ENCODE measurements at places on chromosomes 6 and 20. TPM values are rescaled to one million over a fixed set of nuclear protein-coding genes. Genes with fewer than 3 reads are reported as not detected.

GRCh38 chr6:33049323-33050013 lies 24.0 kb downstream of the HLA-DPA1 start:
- DNase-seq: no peak

GRCh38 chr6:164099269-164099865 lies 684.8 kb downstream of the QKI start:
- DNase-seq: no peak

DNA sequence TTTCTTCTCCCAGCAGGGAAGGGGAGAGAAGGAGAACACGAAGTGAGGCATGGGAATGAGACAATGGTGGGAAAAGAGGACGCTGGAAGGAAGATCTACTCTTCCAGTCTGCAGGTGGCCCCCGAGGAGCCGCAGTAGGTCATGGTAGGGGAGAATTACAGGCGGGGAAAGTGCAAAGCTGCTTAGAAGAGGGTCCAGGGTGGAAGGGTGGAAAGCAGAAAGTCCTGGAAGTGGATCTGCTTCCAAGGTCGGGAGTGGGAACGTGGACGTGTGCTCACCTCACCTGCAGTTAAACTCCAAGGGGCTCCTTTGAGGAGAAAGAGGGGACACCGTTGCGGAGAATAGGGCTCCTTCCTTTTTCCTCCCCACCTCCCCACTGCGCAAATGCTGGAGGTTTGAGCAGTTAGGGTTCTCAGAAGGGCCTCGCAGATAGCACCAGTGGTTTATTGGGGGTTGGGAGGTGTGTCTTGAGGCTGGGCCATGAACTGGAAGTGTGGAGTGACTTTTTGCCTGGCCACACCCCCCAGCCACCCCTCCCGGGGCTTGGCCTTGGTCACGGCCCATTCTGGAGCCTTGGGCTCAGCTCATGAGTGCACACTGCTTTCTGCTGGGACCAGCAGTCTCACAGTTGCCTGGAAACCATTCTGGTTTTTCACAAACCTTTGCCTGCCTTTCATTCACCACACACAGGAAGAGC lies 100.4 kb upstream of the MLN start:
- DNase-seq: no peak

DNA sequence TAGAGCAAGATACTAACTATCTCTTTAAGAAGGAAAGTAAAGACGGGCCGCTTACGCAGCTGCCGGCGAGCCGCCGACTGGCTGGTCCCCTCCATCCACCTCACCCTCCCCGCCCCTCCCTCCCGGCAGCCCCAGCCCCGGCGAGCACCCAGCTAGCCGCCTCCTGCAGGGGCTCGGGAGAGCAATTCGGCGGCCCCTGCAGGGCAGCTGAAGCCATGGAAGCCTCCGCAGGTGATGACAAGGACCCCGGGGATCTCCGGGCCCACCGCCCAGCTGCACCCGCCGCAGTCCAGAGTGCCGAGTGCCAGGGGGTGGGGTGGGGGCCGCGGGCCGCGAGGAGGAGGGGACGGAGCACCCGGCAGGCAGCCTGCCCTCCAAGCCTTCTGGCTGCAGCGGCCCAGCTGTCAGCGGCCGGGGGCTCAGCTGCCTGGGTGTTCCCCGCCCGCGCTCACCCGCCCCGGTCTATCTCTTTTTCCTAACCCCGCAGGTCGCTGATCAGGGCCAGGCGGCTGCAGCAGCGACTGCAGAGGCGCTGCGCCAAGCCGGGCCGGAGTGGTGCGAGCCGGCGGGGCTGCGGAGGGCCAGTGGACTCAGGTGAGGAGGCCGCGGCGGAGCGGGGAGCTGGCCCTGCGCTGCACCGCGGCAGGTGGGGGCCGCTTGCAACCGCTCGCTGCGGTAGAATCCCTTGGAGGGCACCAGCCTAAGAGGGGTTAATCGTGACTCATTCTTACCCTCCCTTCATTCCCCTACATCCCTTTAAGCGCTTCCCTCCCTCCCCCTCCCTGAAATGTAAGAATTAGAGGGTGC lies at the start of gene SNPH:
SNPH (plus strand) TSS at position 128 of the 807 bp plus-strand sequence. CDS start 29,946 bp downstream, outside the sequence.
- peak; percentile 13 for DNase-seq

DNA sequence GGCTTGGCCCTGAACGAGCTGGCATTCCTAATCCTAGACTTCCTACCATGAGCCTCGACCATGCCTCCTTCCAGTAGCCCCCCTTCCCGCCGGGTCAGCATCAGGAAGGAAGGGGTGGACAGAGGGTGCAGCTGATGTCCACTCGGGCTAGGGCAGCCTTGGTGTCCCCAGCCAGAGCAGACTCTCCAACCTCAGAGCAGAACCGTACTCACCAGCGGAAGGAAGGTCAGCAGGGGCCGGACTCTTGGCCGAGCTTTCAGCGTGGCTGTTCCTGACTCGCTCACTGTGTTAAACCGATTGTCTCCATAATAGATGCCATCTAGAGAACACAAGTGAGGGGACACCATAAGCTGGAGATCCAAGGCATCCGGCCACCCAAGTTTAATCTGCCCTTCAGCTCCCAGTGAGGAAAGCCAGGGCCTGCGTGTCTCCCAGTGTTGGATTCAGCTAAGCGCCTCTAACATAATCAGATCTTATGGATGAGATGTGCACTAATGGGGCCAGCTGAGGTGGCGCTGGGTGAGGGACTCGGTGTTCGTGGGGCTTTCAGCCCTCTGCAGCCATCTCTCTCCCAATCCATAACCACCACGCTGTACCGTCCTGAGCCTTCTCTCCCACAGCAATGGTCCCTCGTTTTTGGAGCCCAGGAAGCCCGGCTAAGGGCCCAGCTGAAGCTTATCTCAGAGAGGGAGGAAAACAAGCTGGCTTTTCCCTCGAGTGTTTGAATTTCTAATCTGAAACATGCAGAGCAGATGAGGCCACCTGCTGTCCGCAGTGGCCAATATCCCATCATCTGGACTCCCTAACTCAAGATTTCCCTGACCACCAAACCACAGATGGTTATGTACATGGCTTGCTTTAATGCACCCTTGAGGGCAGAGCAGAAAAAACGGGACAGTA lies 13.7 kb downstream of the C6orf132 start:
- DNase-seq: no peak

DNA sequence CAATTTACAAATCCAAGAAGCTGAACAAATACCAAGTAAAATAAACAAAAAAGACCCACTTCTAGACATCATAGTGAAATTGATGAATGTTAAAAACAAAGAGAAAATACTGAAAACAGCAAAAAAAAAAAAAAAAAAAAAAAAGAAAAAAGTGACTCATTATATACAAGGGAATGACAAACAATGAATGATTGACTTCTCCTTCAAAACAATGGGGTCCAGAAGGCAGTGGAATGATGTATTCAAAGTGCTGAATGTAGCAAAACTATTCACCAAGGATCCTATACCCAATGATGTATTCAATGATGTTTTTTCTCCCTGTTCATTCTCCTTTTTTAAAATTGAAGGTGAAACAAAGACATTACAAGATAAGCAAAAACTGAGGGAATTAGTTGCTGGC lies 650.0 kb downstream of the UTRN start:
- DNase-seq: no peak

DNA sequence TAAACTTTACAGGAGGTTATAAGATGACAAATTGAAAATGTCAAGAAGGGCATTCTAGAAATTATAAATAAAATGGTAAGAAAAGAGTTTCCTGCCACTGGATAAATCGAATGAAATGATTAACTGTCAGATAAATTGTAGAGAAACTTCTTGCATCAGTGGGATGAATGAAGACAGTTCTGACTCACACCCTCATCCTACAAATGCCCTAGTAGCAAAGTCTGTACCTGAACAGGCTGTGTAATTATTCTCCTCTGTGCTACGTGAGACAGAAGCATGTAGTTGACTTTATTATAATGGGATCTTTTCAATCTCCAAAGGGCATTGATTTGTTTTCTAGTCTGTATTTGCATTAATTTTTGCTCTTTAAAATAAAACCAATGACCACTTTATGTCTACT lies 47.3 kb downstream of the IYD start:
- DNase-seq: no peak

GRCh38 chr20:50280851-50281655 lies 90.4 kb downstream of the CEBPB start:
- no peak for DNase-seq

The TSPO2 gene
- polyA plus RNA-seq: not detected

The GPR6 gene
- not detected for polyA plus RNA-seq

The DSE gene
- polyA plus RNA-seq: 36.5 TPM

The CHD6 gene
- polyA plus RNA-seq: 12.9 TPM

The MLN gene
- polyA plus RNA-seq: not detected
